Gastrocnemius medialis (tissue), 4 donors: ENCODE measurements at places on chromosomes 5 and 9.

GRCh38 chr5:78734094-78734845, 85.7 kb upstream of the LHFPL2 start:
- no peak for DNase-seq

- DNase-seq: peak; percentile 7
Observed at GRCh38 chr5:96936431-96937320, 796 bp downstream of the LNPEP start.

GRCh38 chr5:82295144-82295543, 17.0 kb upstream of the RPS23 start:
- DNase-seq: no peak

- DNase-seq: no peak
Observed at GRCh38 chr5:53552561-53552960, 7.9 kb upstream of the NDUFS4 start.

GRCh38 chr5:31033295-31033694, 160.2 kb upstream of the CDH6 start:
- DNase-seq: no peak

DNA sequence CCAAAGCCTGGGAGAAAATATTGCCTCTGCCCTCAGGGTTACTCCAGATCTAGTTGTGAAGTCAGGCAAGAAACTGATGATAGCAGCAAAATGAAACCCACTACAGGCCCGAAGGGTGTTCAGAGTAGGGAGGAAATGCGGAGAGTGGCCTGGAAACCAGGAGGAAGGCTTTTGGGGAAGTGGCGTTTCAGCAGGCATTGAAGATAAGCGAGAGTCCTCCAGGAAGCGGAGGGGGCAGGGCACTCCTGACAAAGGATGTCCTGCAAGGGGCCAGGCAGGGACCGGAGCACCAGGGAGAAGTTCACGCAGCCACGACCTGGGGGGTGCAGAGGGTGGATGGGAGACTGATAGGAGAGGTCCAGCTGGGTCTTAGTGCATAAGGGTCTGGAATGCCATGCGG, 7.8 kb upstream of the FOXI1 start:
- peak; percentile 14 for DNase-seq

DNA sequence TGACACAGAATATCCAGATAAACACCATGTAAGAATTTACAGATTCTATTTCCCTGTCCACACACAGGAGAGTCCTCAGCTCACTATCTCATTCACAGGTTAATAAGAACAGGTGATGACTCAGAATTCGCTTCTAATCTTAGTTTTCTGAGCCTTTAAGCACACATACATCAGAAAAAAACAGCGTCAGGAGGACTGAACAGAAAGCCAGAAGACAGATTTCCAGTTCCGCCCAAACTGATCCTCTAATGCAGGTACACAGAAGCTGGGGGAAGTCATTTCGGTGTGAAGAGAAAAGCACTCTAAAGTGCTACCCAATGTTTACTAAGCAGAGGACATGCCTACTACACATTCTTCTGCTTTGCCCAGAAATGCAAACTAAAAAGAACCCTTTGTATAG, 1.6 kb downstream of the CEMIP2 start:
- no peak for DNase-seq

- DNase-seq: no peak
Observed at GRCh38 chr9:112725961-112726360, 8.0 kb upstream of the INIP start.

GRCh38 chr5:80825786-80826460, 134.2 kb upstream of the RASGRF2 start:
- DNase-seq: no peak

GRCh38 chr5:180810959-180811622, 8.5 kb upstream of the MGAT1 start:
- no peak for DNase-seq

GRCh38 chr5:85910335-85910734, 707.4 kb upstream of the COX7C start:
- DNase-seq: no peak

DNA sequence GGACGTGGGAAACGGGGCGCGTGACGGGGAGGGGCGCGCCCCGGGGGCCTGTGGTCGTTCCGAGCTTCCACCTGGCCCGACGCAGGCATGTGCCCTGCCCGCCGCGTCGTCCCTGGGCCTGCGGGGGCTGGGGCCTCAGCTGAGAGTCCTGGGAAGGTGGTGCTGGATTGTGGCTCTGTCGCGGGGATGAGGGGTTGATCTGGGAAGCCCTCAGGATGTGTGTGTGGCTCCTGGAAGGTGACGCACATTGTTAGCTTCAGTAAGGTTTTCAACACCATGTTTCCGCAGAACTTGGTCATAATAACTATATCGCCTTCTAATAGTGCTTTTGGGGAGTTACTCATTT, 589.1 kb downstream of the MTRR start:
- DNase-seq: no peak

DNA sequence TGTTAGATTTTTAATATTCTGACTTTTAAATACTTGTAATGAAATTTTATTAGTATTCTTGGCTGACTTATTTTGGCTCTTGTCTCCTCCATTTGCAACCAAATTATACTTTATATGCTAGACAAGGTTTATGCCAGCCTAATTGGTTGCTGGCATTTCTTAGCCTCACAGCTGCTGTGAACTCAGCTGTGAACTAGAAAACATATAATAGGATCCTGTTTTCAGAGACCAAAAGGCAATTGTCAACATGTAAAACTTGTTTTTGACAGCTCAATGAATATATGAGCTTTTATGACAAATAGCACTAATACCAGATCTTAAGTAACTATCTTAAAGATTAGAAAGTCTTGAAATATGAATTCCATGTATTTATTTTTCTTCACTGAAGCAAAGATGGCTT, 25.9 kb downstream of the KIF2A start:
- no peak for DNase-seq

GRCh38 chr5:44412286-44412685, 23.1 kb upstream of the FGF10 start:
- no peak for DNase-seq

- no peak for DNase-seq
Observed at GRCh38 chr5:114727358-114727757, 365.5 kb downstream of the KCNN2 start.

GRCh38 chr5:157540707-157541446, 34.7 kb downstream of the ADAM19 start:
- DNase-seq: peak; percentile 48

GRCh38 chr5:76852772-76853171, 3.0 kb downstream of the S100Z start:
- no peak for DNase-seq

GRCh38 chr9:110641293-110641692, 27.3 kb upstream of the MUSK start:
- DNase-seq: no peak

GRCh38 chr9:15374310-15374709, 48.4 kb upstream of the SNAPC3 start:
- no peak for DNase-seq

DNA sequence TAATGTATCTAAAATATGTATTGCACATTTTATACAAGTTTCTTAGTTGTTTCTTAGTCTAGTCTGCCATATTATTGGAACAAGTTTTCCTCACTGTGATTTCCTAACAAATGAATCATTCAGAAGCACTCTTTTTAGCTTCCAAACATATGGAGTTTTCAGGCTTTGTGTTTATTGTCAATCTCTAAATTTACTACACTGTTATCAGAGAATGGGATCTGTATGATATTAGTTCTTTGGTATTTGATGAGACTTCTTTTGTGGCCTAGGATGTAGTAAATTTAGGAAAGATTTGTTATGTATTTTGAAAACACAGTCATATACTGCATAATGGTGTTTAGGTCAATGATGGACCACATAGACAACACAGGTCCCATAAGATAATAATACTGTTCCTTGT, 25.7 kb downstream of the SREK1IP1 start:
- no peak for DNase-seq

- DNase-seq: no peak
Observed at GRCh38 chr9:19746223-19746622, 42.6 kb downstream of the SLC24A2 start.

GRCh38 chr5:76175821-76176403, 92.7 kb downstream of the SV2C start:
- DNase-seq: no peak

GRCh38 chr5:147708708-147709107, 73.8 kb downstream of the JAKMIP2 start:
- no peak for DNase-seq

GRCh38 chr5:160083501-160083900, 35.7 kb downstream of the PWWP2A start:
- DNase-seq: no peak

GRCh38 chr5:157020511-157021222, 38.2 kb downstream of the HAVCR1 start:
- no peak for DNase-seq

GRCh38 chr9:129637673-129638439, 4.1 kb downstream of the ASB6 start:
- no peak for DNase-seq
